ENCODE measurements at places on chromosomes 1 and 21.

- no peak for DNase-seq
Measured at GRCh38 chr1:11387829-11388228, 91.1 kb upstream of the DISP3 start.

DNA sequence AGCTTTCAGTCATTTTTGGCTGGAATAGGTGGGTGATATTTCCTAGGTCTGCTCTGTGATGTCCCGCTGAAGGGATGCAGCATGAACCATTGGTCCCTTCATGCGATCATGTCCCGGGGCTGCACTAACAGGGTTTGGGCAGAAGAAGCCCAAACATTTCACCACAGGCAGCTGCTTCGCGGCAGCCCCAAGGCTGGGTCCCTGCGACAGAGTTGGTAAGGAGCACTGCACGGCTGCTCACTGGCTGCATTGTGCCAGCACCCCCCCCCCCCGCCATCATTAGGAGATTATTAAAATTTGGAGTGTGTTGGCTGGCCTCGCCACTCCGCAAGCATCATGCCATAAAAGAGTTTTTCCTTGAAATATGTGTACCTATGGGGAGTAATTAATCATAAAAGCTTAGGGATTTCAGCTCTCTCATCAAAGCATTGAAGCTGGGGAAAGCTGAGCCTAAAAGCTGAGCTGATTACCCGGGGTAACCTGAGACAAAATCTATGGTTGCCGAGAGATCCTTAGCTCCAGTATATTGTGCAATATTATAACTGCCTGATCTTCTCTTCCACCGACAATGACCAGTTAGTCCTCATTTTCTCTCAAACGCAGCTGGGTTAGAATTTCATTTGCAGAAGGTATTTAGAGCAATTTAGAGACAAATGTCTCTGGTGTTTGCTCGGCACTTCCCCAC lies 62.5 kb downstream of the PEX14 start:
- no peak for DNase-seq

DNA sequence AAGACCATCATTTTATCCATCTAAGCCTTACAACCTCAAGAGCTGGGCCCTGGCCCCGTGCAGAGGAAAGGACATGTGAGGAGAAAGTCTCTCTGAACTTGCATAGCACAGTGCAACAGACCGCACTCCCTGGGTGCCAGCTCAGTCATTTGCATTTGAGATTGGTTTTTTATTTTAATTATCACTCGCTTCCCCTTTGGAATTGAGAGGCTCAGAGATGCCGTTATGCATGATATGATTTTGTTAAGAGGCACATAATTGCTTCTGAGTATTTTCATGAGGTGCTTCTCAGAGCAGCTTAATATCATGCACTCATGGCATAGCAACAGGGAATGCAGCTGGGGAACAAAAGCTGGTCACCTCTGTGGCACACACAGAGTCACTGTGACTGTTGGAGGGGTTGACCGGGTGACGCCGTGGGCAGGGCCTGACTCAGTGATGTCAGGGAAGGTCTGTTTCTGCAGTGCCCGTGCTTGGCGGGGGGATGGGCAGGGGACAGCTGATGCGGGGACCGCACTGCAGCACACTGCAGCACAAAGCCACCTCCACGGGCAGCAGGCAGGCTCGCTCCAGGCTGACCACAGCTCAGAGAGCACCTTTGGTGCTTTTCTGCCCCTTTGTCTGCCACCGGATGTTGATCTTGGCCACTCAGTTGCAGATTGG lies 43.2 kb upstream of the VAMP3 start:
- no peak for DNase-seq

DNA sequence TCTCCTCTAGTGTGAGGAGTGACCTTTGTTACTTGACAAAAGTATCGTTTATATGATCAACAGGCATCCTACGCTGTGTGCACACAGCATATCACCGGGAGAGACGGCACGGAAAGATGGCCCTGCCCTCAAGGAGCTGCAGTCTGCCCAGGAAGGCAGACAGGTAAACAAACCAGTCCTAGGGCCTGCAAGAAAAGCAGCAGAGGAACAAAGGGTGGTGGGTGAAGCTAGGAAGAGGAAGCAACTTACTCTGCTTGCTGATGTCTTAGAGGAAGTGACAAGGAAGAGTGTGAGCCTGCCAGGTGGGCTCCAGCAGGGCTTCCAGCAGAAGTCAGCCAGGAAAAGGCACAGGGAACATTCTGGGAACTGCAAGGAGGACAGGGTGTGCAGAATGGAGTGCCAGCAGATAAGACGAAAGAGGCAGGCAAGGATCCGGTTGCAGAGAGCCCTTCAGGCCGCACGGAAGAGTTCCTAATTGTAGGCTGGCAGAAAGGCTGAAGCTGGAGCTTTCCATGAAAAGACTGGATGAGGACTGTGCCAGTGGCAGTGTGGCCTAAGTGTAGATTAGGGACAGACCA lies 106.7 kb downstream of the SLC45A1 start:
- peak; percentile 24 for DNase-seq

DNA sequence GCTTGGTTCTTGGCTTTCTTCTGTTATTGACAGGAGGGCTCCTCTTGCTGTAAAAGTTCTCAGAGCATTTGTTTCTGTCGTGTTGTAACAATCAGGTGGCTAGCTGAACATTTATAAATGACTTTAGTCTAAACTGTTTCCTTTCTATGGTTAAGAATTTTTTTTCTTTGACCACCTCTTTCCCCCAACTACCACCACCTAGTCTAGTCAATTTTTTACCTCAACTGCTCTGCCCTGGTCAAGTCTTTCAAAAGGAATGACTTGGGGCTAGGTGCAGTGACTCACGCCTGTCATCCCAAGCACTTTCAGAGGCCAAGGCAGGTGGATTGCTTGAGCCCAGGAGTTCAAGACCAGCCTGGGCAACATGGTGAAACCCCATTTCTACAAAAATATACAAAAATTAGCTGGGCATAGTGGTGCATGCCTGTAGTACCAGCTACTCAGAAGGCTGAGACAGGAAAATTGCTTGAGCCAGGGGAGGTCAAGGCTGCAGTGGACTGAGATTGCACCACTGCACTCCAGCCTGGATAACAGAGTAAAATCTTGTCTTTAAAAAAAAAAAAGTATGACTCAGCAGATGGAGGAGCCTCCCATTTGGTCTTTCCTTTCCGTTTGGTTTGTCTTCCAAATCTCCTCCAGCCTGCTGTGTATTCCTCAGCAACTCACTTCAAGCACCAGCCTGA lies 40.7 kb downstream of the MAP3K21 start:
- DNase-seq, result no peak

GRCh38 chr1:232432313-232432712 lies 197.6 kb downstream of the SIPA1L2 start:
- DNase-seq, result no peak

GRCh38 chr1:243786531-243786930 lies 63.5 kb downstream of the AKT3 start:
- no peak for DNase-seq

DNA sequence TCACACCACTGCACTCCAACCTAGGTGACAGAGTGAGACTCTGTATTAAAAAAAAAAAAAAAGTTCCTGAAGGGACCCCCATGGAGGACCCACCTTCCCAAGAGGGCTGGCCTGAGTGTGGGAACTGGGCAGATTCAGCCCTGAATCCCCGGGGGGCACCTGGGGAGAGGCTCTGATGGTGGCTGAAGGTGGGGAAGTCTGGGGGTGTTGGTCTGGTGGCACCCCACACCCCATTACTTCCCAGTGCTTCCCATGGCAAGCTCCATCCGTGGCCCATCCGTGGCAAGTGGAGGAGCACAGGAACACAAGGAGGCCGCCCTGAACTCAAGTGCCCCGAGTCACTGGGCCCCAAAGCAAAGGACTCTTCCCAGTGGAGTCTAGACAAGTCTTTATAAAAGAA lies 778 bp upstream of the TNFRSF25 start:
- DNase-seq, result no peak

GRCh38 chr1:241918879-241919278 lies 38.7 kb upstream of the BECN2 start:
- DNase-seq, result no peak

DNA sequence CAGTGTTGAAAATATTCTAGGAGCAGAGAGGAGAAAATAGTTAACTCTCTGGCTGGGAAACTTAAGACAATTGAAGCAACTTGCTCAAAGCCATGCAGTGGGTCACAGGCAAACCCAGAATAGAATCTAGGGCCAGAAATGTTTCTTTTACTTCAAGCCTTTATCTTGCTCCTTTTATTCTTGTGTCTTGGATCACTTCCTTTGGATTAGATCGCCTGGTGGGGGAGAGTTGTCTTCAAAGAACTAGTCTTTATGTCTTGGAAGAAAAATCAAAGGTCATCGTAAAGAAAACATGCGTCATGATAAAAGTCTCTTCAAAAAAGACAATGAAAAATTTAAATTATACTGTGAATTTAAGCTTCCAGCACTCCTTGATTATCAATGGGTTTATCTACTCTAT lies 493.6 kb upstream of the USP24 start:
- no peak for DNase-seq

DNA sequence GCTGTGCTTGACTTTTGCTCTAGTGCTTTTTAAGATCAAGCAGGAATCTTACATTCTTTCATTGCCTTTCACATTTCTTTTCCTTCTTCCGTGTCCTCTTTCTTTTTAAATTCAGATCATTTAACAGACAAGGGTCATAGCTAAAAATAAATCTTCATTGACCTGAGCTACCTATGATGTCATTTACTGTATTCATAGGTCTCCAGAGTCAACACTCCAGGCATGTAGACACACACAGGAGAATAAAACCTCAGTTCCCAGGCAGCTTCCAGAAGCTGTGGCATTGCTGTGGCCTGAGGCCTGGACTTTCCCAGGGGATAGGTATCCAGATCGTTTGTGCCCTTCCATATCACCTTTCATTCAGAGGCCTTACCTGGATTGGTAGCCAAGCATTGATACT lies 38.5 kb upstream of the ENAH start:
- DNase-seq, result no peak

GRCh38 chr1:199723250-199723956 lies 304.1 kb upstream of the NR5A2 start:
- no peak for DNase-seq

GRCh38 chr1:72284084-72284347 lies 1.7 kb upstream of the NEGR1 start:
- DNase-seq, result no peak

GRCh38 chr1:27785781-27786455 lies 12.9 kb downstream of the STX12 start:
- DNase-seq, result no peak

DNA sequence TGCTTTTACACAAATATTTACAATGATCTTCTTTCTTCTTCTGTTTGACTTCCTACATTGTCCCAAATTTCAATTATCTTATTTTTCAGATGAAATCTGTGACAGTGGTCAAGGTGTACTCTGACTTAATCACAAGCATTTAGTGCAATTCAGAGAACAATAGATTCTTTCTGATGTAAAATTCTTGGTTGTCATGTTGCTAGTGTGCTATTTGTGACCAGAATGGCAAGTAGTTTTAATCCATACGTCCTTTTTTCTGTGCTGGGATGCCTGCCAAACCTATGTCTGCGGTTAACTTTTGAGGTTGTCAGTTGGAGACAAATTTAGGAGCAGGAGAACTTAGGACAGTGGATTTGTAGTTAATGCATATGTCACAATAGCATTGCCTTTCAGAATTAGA lies 31.0 kb downstream of the NCAM2 start:
- no peak for DNase-seq

DNA sequence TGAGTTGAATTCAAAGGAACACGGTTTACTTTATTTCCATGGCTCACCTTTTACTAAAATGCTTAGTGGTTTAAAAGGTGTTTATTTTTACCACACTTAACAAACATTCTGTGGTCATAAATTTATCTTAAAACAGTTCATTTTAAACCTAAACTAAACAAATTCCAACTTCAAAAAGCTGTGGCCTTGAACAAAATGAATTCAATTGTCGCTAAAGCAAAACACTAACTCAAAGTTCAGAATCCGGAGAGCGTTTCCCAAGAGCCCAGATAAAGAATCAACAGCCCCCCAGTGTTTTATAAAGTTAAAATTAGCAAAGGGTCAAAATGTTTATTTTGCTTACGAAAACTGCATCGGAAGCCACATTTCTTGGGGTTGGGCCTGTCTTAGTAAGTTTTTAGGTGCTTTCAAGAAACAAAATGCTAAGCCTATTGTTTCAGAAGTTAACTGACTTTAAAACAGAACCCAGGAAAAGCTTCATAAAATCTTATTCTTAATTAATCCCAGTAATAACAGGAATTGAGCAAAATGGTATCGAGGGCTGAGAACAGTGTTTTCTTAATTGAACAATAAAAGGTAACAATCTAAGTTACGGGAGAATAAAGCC lies 1.3 kb downstream of the PUM1 start:
- no peak for DNase-seq

GRCh38 chr1:202807926-202808757 lies at the start of gene KDM5B:
TSS of gene KDM5B (minus strand) at chr1:202808421. CDS start at chr1:202808305, 116 bp downstream.
- peak; percentile 38 for DNase-seq

GRCh38 chr1:159968901-159969300 lies 14.9 kb upstream of the SLAMF9 start:
- DNase-seq, result no peak

DNA sequence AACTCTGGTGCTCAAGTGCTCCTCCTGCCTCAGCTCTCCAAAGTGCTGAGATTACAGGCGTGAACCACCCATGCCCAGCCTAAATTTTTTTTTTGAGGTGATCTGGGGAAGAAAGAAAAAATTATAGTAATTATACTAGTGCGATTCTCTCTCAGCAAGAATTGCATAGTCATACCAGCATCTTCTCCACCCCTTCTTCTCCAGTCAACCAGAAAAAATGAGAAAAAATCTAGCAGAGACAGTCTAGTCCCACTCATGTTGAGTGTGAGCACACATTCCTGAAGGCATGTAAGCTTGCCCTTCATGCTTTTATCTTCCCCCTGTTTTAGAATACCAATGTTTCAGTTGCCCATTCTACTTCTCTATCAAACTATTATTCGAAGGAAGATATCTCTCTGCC lies 207.6 kb downstream of the S1PR1 start:
- no peak for DNase-seq

DNA sequence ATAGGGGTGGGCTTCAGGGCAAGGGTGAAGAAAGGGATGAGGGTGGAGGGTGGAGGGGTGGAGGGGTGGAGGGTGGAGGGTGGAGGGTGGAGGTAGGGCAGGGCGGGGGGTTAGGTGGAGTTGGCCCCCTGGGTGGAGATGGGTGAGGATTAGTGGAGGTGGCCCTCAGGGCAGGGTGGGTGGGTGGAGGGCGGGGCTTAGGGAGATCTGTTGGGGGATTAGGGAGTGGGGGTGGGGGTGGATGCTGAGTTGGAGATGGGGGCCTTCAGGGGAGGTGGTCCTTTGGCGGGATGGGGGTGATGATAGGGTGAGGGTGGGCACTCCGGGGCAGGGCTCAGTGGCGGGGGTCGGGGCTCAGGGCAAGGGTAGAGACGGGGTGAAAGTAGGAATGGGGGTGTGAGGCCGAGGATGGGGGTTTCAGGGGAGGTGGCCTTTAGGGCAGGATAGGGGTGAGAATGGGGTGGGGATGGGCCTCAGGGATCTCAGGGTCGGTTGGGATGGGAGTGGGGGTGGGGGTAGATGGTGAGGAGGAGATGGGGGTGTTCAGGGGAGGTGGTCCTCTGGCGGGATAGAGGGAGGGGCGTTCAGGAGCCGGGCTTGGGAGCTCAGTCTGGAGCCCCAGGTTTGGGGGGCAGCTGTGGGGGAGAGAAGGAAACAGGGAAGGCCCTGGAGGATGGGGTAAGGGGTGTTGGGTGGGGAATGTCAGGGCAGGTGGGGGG lies 800 bp upstream of the DNMT3L start:
- no peak for DNase-seq

Measured in naive thymus-derived CD8-positive, alpha-beta T cell (primary cell).